ENCODE measurements at places on chromosomes 13 and 19.

DNA sequence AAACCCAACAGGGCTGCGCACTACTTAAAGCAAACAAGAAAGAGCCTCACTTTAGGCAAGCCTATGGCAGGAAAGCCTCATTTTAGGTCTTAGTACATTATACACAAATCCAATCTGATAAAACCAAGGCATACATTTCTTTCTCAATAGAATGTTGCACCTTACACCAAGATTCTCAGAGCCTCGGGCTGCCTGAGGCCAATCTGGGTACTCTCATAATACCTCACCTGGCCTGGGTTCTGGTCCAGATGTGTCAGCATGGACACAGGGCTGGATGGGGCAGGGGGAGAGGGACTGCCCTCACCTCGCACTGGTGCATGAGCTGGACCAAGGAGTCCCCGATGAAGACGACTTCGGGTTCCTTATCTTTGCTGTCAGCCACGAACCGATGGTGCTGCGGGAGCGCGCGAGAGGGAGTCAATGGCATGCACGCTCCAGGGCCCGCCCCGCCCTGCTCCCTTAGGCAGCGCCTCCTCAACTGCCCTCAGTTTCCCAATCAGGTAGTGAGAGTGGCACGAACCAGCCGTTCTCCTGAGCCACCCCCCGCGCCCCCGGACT, at the start of gene PRR19:
TSS of gene PRR19 (plus strand) at position 487 of the 558 bp plus-strand sequence. CDS start 7,453 bp downstream, outside the sequence.
- DNase-seq = no peak

DNA sequence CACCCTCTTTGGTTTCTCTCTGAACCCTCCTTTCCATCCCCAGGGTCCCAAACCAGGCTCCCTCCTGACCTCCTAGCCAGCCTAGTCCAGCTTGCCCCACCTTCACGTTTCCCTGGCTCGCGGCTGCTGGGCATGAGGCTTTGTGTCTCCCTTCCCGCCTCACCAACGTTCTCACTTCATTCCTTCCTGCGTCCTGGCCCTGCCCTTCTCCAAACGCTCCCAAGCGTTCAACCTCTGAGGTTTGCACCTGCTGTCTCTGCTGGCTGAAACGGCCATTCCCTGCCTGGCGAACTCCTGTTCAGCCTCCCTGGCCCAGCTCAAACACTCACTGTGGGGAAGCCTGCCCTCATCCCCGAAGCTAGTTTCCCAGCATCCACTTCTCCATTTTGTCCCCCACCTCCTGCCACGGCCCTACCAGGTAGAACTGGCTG, 12.4 kb downstream of the EPS8L1 start:
- no peak for DNase-seq

DNA sequence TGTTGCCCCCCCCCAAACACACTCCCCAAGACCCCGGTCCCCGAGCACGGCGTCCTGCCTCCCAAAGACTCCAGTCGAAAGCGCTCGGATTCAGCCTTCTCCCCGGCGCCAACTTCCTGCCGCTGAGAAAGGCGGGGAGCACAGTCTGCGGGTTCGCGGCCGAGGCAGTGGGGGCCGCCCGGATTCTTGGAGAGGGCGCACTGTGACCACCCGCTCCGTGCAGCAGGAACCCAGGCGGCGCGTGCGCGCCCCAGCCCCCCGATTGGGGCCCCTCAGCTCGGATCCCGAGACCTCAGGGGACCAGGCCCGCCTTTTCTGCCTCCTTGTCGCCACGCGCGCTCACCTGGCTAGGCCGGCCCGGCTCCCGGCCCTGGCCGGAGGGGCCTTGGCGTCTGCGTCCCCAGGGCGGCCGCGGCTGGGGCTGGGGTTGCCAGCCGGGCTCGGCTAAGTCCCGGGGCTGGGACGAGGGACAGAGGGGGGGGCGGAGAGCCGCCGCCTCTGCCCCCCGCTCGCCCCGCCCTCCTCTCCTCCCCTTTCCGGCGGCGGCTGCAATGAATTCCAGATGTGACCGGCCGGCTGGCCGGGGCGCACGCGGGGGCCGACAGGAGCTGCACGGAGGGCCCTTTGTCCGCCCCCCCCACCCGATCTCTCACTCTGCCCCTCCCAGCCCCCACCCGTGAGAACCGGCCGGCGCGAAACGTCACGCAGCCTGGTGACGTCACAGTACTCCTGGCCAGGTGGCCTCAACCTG, at the start of gene S1PR2:
TSS of gene S1PR2 (minus strand) at position 471 of the 751 bp plus-strand sequence. CDS start 6,426 bp downstream, outside the sequence.
- peak; percentile 69 for DNase-seq

DNA sequence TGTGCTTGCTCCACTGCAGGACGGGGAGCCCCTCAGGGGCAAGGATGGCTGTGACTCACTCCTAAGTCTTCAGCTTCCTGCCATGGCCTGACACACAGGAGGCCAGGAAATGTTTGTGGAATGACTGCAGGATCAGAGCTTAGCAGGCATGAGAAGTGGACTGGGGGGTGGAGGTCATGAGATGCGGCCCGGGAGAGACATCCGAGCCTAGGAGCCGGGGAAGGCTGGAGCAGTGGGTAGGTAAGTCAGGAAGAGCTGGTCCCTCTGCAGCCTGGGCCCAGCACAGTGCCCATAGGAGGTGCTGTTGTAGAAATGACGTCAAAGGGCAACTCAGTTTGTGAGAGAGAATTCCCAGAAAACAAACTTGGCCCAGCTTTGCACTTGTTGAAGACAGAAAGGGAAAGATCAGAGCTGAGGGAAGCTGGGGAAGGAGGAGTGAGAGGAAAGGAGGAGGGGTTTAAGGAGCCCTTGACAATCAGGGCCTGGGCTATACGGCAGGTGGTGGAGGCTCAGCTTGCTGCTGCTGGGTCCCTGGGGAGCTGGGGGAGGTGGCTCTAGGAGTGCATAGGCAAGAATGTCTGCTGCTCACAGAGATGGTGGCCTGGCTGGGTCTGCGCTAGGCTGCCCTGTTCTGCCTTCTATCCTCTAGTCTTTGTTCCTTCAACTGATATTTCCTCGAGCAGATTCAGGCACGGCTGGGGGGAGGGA, 18.5 kb downstream of the POU2F2 start:
- peak; percentile 67 for DNase-seq

GRCh38 chr13:44197791-44198770, 175.5 kb upstream of the SERP2 start:
- DNase-seq = no peak

DNA sequence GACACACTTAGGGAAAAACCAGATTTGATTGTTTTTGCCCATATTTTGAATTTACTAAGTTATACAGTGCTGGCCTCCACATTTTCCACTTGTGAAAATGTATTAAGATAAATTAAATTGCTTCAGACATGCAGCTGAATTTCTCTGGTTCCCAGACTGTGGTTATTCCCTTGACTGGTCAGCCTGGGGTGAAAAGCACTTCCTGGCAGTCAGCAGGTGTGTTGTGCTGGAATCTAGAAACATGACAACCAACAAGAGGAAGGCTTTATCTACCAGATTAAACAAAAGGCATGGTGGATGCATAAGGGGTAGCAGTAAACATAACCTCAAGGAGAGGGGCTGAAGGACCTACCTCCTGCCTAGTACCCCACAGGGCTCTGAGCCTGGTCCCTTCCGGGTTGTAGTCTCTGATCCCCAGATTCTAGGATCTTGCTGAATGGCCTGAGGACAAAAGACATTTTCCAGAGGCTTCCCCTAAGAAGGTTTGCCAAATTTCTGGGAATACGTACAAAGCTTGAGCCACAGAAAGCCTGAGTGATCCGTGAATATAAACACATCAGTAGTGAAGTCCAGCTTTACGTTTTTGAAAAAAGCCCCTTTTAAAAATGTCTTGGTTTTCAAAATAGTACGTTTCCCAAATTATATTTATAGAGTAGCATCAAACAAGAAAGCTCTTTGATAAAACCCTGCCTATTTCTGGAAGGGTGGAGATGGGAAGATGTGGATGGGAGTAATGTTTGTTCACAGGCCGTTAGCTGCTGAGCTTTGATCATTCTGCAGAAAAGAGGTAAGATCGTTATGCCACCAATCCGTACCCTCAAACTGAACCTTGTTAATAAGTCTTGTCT, 133.4 kb downstream of the LACC1 start:
- no peak for DNase-seq

DNA sequence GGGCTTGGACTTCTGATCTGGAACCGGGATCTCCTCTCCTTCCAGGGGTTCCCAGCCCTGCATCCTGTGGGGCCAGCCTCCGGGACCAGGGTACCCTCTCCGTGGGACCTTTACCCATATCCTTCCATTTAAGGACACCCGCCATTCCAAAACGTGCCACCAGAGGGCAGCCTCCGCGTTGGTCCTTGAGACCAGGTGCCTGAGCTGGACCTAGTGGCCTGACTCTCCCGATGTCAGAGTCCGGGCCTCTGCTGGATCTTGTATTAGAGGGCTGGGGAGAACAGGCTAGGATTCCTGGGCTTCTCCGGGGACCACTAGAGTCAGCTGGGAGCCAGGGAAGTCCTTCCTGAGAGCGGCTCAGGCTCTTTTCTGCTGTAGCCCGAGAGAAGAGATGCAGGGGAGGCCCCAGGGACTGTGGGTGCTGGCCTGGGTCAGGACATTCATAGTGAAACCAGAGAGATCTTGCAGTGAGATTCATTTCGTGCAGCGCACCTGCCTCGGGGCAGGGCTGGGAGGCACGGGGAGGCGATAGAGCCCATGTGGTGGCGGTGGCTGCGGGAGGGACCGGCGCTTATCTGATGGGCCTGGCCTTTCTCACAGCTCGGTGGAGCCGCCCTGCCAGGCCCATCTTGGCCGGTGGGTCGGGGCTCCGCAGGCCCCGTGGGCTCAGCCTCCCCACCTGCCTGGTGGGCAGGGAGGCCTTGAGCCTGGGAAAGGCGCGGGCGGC, 9.8 kb upstream of the SLC7A10 start:
- peak; percentile 88 for DNase-seq
